ENCODE measurements at places on chromosomes 5 and 9. TPM values are rescaled to one million over a fixed set of nuclear protein-coding genes. Genes with fewer than 3 reads are reported as not detected.

The SPINK7 gene
- total RNA-seq = not detected

The LHX6 gene
- total RNA-seq = not detected

DNA sequence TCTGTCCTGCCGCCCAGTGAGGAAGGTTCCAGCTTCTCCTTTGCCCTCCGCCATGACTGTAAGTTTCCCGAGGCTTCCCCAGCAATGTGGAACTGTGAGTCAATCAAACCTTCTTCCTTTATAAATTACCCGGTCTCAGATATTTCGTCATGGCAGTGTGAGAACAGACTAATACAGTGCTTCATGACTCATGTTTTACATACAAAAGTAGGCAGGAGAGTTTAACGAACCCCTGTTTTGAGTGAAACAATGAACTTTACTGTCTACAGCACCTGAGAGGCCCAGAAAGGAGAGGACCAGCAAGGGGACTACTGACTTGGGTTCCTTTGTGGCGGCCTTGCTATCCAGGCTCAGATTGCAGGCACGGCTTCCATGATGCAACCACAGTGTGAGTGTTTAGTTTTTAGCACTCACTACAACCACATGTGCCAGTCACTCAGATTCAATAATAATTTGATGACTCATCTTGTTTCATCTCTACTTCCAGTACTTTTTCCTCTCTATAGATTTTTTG lies 139.1 kb upstream of the CLINT1 start:
- no peak overlapping the region for H3K4me3 ChIP-seq
- H3K4me1 ChIP-seq = peaks cover 3% of the 10 kb centered on the region
- H3K27ac ChIP-seq = no peak overlapping the region
- DNase-seq = no peak
- no peaks in the 10 kb centered on the region for H3K36me3 ChIP-seq
- H3K27me3 ChIP-seq = no peaks in the 10 kb centered on the region

DNA sequence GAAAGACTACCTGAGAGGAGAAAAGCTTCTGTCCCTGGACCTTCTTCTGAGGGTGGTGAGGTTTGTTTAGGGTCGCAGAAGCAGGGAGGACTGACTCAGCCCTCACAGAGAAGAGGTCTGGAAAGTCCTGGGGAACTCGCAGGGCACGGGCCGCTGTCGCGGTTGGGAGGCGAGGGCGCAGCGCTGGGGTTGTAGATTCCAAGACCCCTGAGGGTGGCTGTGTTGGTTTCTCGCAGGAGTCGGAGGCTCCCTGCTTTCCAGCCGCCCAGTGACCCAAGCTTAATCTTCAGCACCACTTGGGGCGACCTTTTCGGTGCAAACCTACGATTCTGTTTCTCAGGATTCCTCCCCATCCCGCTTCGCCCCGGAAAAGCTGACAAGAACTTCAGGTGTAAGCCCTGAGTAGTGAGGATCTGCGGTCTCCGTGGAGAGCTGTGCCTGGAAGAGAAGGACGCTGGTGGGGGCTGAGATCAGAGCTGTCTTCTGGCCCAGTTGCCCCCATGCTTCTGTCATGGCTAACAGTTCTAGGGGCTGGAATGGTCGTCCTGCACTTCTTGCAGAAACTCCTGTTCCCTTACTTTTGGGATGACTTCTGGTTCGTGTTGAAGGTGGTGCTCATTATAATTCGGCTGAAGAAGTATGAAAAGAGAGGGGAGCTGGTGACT lies 482 bp downstream of the SLC27A6 start:
- no peak for DNase-seq
- H3K27me3 ChIP-seq = no peaks in the 10 kb centered on the region
- H3K4me1 ChIP-seq = no peaks in the 10 kb centered on the region
- H3K27ac ChIP-seq = no peak overlapping the region
- no peaks in the 10 kb centered on the region for H3K36me3 ChIP-seq

DNA sequence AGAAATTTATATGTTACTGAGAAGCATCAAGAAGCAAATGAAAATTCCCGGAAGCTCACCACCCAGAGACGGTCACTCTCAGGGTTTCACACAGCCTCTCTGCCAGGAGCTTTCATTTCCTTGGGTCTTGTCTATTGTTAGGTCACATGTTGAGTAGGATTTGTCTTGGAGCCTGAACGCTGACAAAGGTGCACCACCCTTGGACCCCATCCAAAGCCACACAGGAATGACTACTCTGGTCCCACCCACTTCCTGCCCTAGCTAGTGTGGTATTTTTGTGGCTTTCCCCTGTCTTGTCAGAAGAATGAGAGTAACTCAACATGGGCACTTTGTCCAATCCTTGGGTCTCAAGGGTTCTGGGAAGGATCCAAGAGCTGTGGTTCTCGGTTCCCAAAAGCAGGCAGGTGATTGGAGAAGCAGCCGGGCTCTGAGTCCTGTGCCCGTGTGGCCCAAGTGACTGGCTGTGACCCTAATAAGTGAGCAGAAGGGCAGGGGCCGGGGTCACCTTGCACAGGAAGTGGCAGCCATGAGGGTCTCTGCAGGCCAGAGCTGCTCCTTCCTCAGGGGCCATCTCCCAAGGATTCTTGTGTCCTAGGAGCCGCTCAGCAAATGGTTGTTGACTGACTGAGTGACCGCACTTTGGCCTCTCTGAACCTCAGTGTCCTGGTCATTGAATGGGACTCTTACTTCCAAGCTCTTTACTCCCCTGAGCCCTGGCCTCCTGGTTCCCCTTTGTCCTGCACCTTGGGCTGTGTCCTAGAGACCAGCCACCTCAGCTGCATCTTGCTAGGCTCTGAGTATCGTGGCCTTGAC lies 6.9 kb downstream of the FGD3 start:
- peak; percentile 37 for DNase-seq
- H3K27ac ChIP-seq = no peak overlapping the region
- peaks cover 16% of the 10 kb centered on the region for H3K4me1 ChIP-seq
- H3K27me3 ChIP-seq = peaks cover 7% of the 10 kb centered on the region

DNA sequence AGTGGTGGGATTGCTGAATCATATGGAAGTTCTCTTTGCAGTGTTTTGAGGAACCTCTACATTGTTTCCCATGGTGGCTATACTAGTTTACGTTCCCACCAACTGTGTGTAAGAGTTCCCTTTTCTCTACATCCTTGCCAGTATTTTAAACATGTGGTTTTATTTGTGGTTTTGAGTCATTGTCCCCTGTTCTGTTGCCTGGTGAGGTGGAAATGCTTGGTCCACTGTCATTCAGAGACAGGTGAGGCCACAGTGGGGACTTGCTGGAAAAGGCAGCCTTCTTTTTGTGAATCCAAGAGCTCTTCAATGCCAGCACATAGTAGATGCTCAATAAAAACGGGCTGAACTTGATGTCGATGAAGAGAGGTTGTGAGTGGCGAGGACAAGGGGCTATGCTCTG lies 44.2 kb downstream of the SH3PXD2B start:
- no peaks in the 10 kb centered on the region for H3K36me3 ChIP-seq
- H3K4me1 ChIP-seq = no peaks in the 10 kb centered on the region
- no peaks in the 10 kb centered on the region for H3K27me3 ChIP-seq
- DNase-seq = no peak

GRCh38 chr9:68872026-68872501 lies 141.8 kb downstream of the PRKACG start:
- H3K4me1 ChIP-seq = no peaks in the 10 kb centered on the region
- no peak overlapping the region for H3K27ac ChIP-seq
- no peaks in the 10 kb centered on the region for H3K27me3 ChIP-seq
- DNase-seq = no peak

DNA sequence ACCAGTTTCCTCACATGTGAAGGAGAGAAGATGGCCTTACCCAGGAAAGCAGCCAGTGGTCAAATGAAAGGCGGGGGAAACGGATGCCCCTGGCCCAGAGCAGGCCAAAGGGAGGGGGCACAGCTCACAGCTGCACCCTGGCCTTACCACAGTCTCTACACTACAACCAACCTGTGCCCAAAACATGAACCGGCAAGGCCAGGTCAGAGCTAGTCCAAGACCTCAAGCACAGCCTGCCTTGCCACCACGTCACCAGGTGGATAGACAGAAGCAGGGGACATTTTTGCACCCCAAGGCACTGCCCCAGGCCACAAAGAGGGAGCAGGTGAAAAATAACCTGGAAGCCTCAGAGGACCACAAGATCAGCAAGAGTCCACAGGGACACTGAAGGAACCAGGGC lies 4.5 kb downstream of the GRIN1 start:
- H3K27me3 ChIP-seq = no peaks in the 10 kb centered on the region
- DNase-seq = no peak
- no peak overlapping the region for H3K4me3 ChIP-seq
- no peak overlapping the region for H3K27ac ChIP-seq
- peaks cover 3% of the 10 kb centered on the region for H3K4me1 ChIP-seq
- H3K36me3 ChIP-seq = no peaks in the 10 kb centered on the region

DNA sequence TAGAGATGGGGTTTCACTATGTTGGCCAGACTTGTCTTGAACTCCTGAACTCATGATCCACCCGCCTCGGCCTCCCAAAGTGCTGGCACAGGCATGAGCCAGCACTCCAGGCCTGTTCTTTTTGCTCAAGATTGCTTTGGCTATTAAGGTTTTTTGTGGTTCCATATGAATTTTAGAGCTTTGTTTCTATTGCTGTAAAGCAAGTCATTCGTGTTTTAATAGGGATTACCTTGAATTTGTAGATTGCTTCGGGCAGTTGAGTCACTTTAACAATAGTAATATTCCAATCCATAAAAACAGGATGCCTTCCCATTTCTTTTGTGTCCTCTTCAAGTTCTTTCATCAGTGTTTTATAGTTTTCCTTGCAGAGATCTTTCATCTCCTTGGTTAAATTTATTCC lies 22.1 kb downstream of the C6 start:
- H3K36me3 ChIP-seq = no peaks in the 10 kb centered on the region
- no peak for DNase-seq
- no peaks in the 10 kb centered on the region for H3K4me1 ChIP-seq
- H3K27ac ChIP-seq = no peak overlapping the region
- H3K4me3 ChIP-seq = no peak overlapping the region

DNA sequence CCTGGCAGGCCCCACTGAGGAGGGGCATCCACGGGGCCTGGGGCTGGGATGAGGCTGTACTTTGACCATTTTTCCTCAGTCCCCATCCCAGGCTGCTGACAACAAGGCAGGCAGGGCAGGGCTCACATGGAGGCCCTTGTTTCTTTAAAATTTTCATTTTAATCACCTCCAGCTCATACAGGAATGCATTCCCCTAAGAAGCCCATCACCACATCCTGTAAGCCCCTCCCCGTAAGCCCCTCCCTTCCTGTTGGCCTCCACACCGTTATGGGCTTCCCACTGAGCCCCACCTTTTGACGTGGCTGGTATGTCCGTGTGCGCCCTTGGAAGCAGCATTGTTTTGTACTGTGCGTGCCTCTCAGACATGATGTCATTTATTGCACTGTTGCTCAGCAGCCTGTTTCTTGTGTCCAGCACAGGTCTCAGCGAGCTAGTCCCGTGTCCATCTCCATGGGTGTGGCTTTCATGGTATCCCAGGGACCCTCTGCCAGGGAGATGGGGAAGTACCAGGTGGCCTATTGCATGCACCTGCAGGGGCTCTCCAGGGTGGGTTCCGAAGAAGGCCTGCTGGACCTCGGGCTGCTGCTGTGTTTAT lies 22.4 kb downstream of the PHF2 start:
- DNase-seq = no peak
- H3K27me3 ChIP-seq = no peaks in the 10 kb centered on the region
- H3K4me3 ChIP-seq = no peak overlapping the region
- no peaks in the 10 kb centered on the region for H3K36me3 ChIP-seq
- H3K27ac ChIP-seq = no peak overlapping the region

The ZFP2 gene
- 1.8 TPM for total RNA-seq

DNA sequence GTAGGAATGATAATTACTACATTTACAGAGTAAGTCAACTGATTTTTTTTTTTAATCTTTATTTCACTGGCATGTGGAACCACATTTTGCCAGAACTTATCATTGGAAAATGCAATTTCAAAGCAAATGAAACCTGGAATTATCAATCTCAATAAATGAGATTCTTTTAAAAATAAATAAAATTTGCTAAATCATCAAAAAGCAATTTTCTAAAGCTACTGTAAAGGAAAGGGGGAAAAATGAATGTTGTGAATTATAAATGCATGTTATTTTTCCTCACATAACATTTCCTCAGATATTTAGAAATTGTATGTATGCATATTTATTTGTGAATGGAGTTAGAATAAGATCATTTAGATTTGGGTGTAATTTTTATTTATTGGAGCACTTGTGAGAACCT lies 89.9 kb upstream of the GRHPR start:
- H3K36me3 ChIP-seq = peaks cover 1% of the 10 kb centered on the region
- no peaks in the 10 kb centered on the region for H3K27me3 ChIP-seq
- peaks cover 74% of the 10 kb centered on the region for H3K4me1 ChIP-seq
- no peak overlapping the region for H3K4me3 ChIP-seq
- H3K27ac ChIP-seq = peak overlapping the region; percentile 62

DNA sequence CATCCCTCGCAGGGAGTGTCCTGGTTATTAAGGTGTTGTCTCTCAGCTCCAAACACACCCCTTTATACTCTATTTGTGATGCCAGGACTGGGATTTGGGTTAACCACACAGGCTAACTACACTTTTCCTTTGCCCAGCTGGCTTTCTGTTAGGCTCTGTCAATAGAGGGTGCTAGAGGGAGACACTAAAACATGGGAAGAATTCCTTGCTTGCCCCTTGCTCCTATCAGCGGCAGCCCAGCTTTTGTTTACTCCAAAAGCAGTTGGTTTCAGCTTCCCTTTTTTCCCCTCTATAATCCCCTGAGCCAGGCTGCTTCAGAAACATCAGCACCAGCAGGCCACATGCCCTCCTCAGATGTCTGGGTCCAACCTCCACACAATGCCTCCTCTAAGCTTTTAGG lies 297.1 kb downstream of the KCTD16 start:
- H3K36me3 ChIP-seq = no peaks in the 10 kb centered on the region
- H3K4me1 ChIP-seq = no peaks in the 10 kb centered on the region
- H3K4me3 ChIP-seq = no peak overlapping the region
- DNase-seq = no peak
- H3K27me3 ChIP-seq = no peaks in the 10 kb centered on the region

The ANKRD20A1 gene
- total RNA-seq = 1.3 TPM

DNA sequence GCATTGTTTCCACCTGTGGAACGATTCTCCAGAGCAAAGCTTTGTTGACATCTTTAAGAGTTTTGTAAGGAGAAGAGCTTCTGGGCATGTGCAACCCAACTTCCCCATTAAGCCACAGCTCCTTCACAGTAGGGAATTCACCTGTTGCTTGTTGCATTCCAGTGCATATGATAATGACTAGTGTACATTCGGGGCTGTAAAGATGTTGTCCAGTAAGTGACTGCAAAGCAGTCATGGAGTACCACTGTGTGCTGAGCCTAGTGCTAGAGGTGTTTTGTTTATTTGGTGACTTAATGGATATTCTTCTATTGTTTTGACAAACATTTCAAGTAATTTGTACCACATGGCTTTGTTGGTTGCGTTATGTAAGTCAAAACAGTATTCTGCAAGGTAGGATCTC lies 12.8 kb downstream of the UGCG start:
- no peak overlapping the region for H3K4me3 ChIP-seq
- H3K27me3 ChIP-seq = no peaks in the 10 kb centered on the region
- peaks cover 92% of the 10 kb centered on the region for H3K4me1 ChIP-seq
- DNase-seq = peak; percentile 61
- peaks cover 1% of the 10 kb centered on the region for H3K36me3 ChIP-seq

The PCDHA1 gene
- total RNA-seq = not detected

GRCh38 chr5:13976867-13977830 lies 32.7 kb upstream of the DNAH5 start:
- no peaks in the 10 kb centered on the region for H3K27me3 ChIP-seq
- no peaks in the 10 kb centered on the region for H3K4me1 ChIP-seq
- DNase-seq = no peak

The TIGD6 gene
- 5.4 TPM for total RNA-seq

The PCDHGB6 gene
- 2.2 TPM for total RNA-seq

Data from B cell (primary cell).